ENCODE measurements at places on chromosomes 13 and 19.
A peak's percentile ranks its signal among the peaks of the same experiment; 100 is the strongest.

GRCh38 chr13:74048756-74049155 is 85.4 kb downstream of the KLF12 start:
- no peak for DNase-seq

DNA sequence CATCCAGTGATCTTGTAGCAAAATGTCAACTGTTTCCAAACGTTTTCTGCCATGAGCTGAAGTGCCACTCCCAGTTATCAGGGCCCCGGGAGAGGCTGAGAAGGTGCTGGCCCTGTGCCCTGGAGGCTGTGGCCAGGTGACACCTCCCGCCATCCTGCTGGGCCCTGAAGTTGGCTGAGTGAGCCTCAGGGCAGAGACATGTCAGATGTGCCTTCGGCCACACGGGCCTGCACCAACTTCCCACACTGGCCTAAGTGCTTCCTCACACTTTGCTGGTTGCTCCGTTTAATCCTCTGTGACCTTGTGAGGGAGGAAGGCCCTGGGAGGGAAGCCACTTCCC is 4.8 kb downstream of the ADPRHL1 start:
- DNase-seq: no peak

DNA sequence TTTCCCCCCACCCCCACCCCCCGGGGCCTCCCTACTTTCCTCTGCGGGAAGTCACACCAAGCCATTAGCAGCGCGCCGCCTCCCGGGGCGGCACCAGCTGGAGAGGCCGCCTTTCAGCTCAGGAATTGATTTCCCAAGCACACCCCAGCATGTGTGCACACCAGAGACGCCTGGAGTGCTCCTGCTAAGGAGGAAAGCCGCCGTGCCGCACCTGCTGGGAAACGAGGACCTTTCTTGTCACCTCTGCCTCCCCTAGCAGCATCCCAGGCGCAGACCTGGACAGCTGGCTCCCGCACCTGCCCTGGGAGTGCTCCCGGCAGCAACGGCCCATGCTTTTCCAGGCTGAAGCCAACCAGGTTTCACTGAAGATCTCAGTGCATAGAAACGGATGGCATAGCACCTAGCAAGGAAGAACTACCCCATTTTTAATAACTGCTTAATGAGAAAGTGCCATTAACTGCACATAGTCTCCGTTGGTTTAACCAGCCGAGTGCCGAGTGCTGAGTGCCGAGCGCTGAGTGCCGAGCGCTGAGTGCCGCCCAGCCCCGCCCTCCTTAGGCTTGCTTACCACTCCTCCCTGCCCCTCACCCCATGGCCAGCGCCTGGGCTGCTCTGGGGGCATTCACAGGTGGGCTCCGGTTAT is 165.0 kb downstream of the USP12 start:
- DNase-seq: no peak

- no peak for DNase-seq
Observed at GRCh38 chr13:99418103-99418842, 83.0 kb upstream of the TM9SF2 start.

DNA sequence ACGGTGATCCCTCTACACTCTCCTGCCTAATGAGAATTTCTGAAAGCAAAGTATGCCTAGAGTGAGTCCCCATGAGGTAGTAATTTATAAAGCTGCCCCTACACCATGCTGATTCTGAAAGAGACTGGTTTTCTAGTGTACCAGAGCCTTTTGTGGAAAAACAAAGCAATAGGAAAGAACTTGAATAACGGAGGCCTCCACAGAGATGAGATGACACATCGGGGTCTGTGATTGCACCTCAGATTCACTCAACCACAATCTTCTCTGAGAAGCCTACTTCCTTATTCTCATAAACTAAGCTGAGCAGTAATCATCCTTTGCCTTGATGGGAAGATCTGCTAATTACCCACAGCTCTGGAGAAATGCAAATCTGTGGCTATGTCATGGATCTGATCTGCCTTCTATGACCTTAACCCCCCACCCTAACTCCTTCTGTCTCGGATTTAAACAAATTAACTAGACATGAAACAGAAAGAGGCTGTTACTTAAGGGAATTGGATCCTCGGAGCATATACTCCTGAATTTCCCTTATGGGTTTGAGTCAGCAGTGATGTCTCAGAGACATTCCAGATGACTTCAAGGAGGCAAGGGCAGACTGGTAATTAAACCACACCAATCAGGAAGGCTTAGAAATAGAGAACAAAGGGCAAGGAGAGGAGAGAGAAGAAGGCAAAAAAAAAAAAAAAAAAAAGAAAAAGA is 128.0 kb downstream of the DCT start:
- DNase-seq: no peak

- peak; percentile 60 for DNase-seq
Observed at GRCh38 chr19:49427855-49428546, 2.8 kb downstream of the GFY start.

DNA sequence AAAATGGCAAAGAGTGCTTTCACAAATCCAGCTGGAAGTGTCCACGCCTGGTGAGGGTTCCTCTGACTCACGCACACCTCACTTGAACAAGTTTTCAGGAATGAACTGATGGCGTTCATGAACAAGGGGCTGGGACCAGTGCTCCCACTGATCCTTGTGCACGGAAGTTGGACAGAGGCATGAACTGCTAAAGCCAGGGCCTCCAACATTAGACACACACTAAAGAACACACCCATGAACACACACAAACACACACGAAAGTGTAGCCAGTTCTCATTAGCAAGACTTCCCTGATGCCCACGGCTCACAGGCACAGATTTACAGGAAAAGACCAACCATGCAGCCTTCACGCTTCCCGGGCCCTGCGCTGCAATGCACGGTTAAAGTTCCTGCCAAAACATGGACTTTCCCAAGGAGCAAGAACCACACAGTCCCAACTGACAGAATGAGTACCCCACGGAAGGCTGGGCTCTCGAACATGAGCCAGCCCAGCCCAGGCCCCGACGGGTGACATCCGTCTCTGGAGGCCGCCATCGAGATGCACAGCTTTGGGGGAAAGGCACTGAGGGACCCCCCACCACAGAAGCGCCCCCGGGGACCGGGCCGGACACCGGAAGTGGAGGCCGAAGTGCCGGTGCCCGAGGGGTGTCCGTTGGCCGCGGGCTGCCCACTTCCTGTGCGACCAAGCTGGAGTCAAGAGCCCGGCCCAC is 808 bp downstream of the DNMT1 start:
- DNase-seq: no peak

- DNase-seq: peak; percentile 85
Observed at GRCh38 chr19:39405958-39406655, 540 bp upstream of the ZFP36 start.

DNA sequence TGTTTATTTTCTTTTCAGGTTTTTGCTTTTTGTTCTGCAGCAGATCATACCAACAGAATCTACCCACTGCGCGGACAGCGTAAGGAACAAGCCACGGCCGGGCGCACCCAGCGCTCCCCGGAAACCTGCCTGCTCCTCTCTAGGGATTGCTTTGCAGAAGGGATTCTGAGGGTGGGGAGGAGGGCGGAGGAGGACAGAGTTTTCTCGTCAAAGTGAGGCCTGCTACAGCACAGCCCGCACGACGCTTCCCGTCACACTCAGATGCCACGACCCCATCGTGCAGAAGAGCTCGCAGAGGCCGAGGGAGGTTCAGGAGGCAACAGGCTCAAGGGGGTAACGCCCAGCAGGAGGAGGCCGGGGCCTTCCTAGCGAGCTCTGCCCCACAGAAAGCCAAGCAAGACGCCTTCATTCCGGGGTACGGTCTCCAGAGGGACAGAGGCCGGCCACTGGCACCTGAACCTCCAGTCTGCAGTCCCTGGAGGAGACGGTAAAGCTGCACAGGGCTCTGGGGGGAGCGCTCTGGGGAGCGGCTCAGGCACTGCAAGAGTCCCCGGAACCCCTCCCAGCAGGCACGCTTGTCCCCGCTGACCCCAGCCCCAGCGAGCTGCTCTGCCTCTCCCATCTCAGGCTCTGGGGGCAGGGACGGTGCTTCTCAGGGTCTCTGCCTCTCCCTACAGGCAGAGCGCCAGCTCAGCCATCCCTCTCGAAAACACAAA is 6.9 kb downstream of the REXO1 start:
- DNase-seq: no peak

DNA sequence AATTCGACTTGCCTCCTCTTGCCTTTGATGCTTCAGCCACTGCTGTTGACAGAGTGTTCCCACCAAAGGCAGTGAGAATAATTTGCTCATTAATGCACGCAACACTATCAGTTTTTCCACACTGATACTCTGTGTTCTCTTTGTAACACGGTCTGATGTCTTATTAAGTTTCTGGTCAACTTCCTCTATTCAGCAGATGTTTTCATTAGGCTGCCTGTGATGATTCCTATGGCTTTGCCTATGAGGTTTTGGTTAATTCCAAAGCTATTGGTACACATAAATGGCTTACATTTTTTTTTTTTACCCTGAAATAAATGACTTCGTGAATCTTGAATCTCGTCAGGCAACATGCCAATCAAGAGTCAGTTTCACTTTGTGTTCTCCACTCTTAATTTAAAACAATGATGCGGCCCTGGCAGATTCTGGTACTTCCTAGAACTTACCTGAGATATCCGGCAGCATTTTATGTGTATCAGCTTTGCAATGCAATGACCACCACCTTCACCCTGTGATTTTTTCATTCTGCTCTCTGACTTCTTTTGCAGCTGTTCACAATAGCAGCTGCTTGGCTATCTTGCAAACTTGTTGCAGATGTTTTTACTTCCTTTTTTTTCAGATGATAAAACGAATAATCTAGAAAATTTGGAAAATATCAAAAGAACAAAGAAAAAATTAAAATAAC is 27.5 kb upstream of the KL start:
- no peak for DNase-seq

- no peak for DNase-seq
Observed at GRCh38 chr13:63088226-63088625, 1672.6 kb upstream of the PCDH20 start.

GRCh38 chr13:96011291-96011872 is 41.8 kb downstream of the UGGT2 start:
- DNase-seq: no peak

GRCh38 chr13:96540670-96541069 is 450.8 kb downstream of the HS6ST3 start:
- DNase-seq: no peak

DNA sequence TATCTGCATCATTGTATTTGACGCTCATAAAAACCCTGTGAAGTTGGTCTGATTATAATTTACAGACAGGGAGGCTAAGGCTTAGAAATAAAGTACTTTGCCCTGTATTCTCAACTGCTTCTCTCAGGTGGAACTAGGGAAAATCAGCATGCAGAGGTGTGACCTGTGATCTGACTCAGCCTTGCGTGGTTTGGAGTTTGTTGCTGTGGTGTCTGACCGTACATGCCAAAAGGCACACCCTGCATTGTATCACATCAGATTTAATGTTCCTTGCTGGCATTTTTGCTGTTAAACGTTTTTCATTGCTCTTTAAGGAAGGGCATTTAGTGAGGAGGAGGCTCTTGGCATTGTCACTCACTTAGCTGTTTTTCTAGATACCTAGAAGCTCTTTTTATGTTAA is 58.8 kb upstream of the C1QTNF9B start:
- no peak for DNase-seq

- DNase-seq: no peak
Observed at GRCh38 chr13:31242916-31243315, 43.1 kb downstream of the B3GLCT start.

DNA sequence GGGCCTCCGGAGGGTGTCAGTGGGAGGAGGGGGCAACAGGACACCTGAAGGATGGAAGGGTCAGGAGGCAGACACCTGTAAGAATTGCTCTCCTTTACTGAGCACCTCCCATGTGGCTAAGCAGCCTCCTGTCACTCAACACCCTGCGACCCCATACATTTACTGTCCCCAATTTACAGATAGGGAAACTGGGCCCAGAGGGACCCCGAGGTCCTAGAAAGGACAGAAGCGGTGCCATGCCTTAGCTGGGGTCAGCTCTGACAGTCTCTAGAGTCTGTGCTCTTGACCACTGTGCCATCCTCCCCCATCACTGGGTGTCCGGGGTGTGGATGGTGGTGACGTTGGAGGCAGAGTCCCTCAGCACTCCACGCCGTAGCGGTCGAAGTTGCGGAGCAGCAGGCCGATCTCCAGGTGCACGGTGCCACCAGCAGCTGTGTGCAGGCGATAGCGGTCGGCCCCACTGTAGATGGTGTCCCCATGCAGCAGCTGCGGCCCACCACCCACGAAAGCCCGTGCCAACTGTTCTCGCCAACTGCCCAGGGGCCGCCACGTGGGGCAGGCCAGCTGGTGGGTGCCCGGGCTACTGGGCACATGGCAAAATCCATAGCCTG is 726 bp upstream of the TGFB1 start:
- no peak for DNase-seq

DNA sequence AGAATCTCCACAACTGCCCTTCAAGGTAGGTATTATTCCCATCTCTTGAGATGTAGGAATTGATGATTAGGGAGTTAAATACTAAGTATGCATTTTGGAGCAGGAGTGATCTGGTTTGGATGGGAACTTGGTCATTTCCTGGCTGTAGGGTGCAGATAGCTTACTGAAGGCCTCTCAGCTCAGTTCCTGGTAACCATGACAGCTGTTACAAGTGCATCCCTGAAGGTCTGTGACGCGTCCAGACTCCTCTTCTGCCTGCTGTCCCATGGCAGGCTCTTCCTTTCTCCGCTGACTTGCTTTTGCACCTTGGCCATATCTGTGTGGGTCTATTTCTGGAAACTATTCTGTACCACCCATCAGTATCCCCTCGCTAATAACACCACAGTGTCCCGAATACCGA is 387.8 kb downstream of the ZNF536 start:
- DNase-seq: no peak

DNA sequence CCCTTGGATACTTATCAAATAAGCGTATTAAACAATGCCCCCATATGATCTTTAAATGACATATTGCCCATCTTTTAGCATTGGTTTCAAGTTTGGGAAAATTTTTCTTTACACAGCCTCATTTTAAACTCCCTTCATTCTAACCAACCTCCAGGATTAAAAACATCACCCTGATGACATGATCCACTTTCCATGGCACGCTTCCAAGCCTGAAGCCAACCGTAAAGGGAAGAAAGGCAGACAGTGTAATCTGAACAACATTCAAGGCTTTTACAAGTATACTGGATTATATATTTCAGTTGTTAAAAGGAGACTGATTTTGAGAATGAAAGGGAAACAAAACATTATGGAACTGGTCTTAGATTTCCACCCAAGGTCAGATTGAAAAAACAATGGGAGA is 1721.9 kb downstream of the OLFM4 start:
- DNase-seq: no peak

DNA sequence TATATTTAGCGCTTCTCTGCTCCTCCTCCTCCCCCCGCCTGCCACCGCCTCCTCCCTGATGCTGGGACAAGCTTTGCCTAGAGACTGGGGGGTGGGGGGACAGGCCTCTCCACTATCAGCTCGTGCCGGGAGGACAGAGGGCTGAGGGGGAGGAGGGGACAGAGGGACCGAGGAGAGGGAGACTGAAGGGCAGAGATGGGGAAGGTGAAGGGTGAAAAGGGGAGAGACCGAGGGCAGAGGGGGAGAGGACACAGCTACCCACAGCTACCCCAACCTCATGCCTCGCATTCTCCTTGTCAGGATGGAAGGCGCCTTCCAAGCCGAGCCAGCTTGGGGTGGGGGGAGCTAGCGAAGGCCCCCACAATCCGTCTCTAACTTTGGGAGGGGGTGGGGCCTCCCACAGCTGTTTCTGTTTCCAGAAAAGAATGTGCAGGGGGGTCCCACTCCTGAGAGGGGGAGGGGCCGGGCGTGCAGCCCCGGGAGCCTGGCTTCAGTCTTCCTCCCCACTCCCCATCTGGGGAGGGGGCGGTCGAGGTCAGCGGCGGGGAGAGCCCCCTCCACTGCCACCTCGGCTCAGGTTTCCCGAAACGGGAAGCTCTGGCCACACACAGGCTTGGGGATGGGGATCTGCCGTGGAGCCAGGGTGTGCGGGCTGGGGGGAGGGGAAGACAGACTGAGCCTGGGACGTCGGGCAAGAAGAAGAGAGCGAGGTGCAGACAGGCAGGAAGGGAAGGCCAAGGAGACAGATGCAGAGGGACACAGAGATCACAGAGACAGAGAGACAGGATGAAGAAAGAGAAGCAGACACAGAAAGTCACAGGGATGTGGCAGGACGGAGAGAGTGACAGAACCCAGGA is 1.6 kb downstream of the DACT3 start:
- no peak for DNase-seq

All from activated naive CD8-positive, alpha-beta T cell treated with anti-CD3 and anti-CD28 coated beads, Interleukin-2, amount 10 ng/mL, durations not matched to agents 7 days and 5 days (primary cell).